Mammary epithelial cell (primary cell): ENCODE measurements at places on chromosomes 12 and 14. TPM values are rescaled to one million over a fixed set of nuclear protein-coding genes. Genes with fewer than 3 reads are reported as not detected.

GRCh38 chr12:106341086-106341877, 16.3 kb upstream of the POLR3B start:
- DNase-seq: no peak

GRCh38 chr12:128111951-128112350, 155.0 kb upstream of the TMEM132C start:
- no peak for DNase-seq

Gene PAX9
- total RNA-seq: 3.7 TPM

DNA sequence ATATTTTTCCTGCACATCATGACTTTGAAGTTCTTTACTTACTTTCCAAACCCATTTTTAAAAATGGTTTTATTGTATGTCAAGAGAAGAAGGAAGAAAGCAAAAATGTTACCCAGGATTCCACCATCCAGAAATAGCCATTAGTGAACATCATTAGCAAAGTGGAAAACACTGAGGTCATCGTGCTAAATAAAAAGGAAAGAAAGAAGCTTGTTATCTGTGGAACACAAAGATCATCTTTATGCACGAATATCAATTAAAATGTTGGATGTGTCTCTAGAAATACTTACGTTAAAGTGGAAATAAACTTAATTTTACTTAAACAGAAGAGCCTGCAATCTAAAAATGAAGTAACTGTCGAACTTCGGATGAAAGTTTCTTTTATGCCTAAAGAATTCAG, 27.3 kb downstream of the SFSWAP start:
- DNase-seq: no peak

Gene NKX2-1
- not detected in 2 replicates for total RNA-seq

Gene TAS2R43
- 2.8 TPM for total RNA-seq

GRCh38 chr14:61545726-61546455, 149.4 kb upstream of the HIF1A start:
- DNase-seq: no peak

Gene KRT74
- total RNA-seq: not detected

Gene ACOT4
- 2.5 TPM for total RNA-seq

DNA sequence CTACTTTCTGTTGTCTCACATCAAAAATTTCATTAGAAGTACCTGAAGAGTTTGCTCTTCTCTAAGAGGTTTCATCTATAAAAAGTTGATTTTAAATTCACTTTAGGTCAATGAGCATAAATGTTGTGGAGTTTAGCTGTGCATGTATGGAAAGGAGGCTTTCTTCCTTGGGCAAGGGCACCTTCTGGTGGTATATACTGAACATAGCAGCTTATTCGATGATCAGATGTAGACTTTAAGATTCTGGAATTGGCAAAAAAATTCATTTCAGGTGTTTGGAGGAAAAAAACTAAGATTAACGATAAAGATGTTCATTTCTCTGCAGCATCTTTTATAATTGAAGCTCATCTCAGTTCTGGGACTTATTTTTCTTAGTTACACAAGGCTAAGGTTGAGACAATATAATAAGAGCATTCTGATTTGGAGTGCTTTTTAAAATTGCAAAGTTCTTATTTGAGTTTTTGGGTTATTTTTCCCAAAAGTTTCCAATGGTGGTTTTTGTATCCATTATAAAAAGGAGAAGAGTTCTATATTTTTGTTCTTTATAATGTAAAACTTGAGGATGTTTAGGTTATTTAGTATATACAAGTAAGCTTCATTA, 46.8 kb downstream of the TMEM117 start:
- DNase-seq: peak; percentile 49

DNA sequence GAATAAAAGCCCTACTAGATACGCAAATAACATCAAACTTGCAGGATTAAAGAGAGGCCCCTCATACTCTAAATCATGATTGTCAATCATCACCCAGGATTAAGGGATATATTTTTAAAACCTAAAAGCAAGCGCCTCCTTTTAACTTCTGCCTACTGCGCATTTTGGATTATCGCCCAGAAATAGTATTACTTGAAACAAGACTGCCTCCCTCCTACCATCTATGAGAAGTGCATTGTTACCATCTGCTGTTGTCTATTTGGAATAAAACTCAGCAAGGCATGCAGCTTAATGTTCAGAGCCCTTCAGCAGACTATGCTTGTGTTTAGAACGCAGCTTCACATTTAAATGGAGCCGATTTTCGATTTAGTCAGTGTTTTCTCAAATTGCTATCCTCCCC, 79.6 kb downstream of the EXOC5 start:
- DNase-seq: peak; percentile 8

Gene SALL2
- total RNA-seq: 0.78 and 3.2 TPM in 2 replicates

GRCh38 chr12:17992002-17992656, 97.9 kb downstream of the RERGL start:
- peak; percentile 19 for DNase-seq

DNA sequence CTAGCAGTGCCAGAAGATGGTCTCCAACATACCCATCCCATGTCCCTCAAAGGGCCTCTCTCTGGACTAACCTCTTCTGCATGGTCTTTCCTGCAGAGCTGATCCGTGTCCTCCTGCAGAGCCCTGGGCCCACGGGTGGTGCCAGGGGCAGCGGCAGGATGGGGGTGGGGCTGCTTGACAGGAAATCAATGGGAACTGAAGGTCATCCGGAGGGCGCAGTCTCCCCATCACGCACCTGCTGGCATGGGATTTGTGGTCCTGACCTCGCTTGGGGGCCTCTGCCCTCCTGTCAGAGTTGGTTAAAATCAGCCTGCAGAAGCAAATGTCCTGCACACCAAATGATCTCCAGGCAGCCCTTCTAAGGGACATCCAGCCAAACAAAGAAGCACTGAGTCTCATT, 110.2 kb downstream of the DPF3 start:
- DNase-seq: no peak

- DNase-seq: peak; percentile 16
Measured at GRCh38 chr12:71664411-71665089, 449 bp downstream of the THAP2 start.
